ENCODE measurements at places on chromosomes 12 and 14.

DNA sequence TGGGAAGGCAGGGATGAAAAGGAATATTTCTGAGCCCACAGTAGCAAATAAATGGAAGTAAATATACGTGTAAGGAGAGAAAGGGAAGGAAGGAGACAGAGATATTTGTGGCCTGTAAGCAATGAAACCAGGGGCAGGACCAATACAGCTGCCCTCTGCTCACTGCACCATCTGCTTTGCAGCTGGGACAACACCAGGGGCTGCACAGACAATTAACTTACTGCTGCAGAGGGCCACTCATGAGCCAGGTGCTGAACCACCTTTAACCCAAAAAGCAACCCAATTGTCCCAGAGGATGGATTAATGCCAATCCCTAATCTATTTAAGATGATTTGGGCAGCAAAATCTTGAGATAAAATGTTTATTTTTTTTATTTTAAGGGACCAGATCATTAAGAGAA lies 30.6 kb upstream of the TMX1 start:
- DNase-seq: no peak

GRCh38 chr14:72560331-72560730 lies 333.6 kb downstream of the DPF3 start:
- DNase-seq: no peak

- DNase-seq: no peak
Measured at GRCh38 chr14:100696590-100696989, 30.1 kb upstream of the DLK1 start.

DNA sequence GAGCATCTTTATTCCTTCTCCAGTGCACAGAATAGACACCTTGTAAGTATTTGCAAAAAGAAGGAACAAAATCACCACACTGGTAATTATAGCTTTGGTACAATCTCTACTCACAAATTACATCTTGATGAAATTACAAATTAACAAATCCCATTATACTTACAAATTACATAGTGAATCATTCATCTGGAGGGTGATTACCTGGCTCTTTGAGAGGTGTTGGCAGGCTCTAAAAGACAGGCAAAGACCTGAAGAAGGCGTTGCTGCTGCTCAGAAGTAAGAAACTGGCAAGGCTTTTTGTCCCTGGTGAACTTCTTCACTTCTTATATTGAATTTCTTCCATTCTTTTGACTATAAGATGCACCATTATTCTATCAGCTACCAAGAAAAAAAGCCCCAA lies 21.7 kb upstream of the LMNTD1 start:
- no peak for DNase-seq

- DNase-seq: no peak
Measured at GRCh38 chr12:67415473-67415872, 146.3 kb downstream of the CAND1 start.

GRCh38 chr14:33016613-33017012 lies 77.9 kb downstream of the NPAS3 start:
- no peak for DNase-seq

Data from activated naive CD4-positive, alpha-beta T cell treated with anti-CD3 and anti-CD28 coated beads, Interleukin-2, amount 50 U/mL, for 72 hours (primary cell).